Suppressor macrophage (primary cell): ENCODE measurements at places on chromosomes 2 and 18.

DNA sequence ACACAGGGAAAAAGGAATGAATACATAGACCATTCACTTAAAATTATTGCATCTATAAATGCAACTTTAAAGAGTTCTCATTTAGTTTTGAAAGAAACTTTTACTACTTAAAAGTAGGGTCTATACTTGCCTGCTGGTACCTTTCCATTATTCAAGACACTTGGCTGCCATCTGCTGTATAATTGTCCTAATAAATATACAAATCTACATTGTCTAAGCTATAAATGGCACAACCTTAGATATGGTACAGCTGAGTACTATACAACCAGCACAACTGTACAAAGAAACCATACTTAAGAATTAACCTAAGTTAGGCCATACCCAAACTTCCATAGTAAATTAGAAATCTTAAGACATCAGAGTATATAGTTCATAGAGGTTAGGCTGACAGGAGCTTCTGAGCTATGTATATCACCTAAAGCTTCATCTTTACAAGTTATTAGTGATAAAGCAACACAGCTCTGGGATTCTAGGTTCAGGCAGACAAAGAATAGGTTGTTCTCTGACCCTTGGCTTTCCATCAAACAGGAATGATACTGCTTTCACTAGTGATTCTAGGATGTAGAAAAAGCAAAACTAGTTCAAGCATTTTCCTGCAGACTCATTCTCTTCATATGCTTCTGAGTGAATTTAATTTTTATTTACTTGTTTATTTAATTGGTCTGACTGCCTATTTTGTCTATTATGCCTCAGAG, 22.1 kb downstream of the EXOC6B start:
- DNase-seq: no peak

- no peak for DNase-seq
Measured at GRCh38 chr2:94923196-94923595, 52.0 kb downstream of the TEKT4 start.

DNA sequence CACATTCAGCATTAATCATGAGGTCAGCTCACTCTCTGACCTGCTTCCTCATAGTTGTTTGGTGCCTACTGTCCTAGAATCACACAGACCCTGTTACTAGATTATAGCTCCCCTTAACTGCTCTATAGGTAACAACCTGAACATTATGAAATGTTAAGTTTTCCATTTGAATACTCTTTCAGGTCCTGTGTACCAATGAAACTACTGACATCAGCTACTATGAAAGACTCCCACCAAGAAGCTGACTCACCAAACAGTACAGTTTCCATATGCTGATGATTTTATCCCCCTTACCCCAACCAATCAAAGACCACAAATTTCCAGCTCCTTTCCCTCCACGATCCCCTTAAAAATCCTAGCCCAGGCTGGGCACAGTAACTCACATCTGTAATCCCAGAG, 56.3 kb downstream of the SRBD1 start:
- no peak for DNase-seq

GRCh38 chr2:27714851-27715291, 51.2 kb downstream of the SLC4A1AP start:
- DNase-seq: no peak

DNA sequence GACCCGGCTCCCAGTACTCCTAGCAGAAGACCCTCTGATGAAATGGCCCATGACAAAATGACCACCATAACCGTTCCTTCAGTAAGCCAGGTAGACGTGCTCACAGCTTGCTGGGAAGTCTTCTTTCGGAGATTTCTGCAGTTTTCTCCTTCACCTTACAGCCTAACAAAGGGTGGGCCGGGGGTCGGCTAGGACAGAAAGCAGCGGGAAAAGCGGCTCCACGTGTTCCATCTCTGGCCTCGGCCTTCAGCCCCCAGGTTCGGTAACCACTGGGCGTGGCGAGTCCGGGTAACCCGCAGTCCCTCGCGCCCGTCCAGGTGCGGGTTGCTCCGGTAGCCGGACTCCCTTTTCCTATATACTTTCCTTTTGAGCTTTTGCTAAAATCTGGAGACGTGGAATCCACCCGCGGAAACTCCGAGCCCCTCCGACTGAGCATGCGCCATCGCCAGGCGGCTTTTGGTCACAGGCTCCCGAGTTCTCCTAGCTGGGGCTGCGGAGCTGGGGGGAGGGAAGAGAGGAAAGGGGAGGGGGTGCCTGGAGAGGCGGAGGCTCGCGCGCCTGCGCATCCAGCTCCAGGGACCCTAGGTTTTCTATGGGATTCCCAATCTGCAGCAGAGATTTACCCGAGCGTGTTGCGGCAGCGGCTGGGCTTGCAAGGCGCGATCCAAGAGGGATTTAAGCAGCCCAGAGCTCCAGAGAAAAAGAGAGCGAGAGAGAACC, at the start of gene VSNL1:
Gene VSNL1 (plus strand): TSS at position 604 of the 720 bp plus-strand sequence. CDS start 51,379 bp downstream, outside the sequence.
- no peak for DNase-seq

DNA sequence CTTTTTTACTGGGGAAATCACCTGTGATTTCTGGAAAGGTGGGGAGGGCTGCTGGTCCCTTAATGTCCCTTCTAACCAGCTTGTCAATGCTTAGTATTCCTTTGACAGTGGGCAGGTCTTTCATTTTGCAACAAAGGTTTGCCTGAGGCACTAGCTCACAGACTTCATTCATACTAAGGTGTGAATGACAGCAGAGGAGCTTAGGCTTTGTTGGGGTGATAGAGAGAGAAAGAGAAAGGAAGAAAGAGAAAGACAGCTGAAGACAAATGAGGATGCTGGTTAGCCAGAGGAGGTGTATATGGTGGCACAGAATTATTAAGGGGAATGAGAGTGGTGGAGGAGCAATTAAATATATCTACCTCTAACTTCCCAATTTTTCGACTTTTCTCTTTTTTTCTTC, 28.9 kb upstream of the GTF2A1L start:
- no peak for DNase-seq
